ENCODE measurements at places on chromosomes 2 and 18.

DNA sequence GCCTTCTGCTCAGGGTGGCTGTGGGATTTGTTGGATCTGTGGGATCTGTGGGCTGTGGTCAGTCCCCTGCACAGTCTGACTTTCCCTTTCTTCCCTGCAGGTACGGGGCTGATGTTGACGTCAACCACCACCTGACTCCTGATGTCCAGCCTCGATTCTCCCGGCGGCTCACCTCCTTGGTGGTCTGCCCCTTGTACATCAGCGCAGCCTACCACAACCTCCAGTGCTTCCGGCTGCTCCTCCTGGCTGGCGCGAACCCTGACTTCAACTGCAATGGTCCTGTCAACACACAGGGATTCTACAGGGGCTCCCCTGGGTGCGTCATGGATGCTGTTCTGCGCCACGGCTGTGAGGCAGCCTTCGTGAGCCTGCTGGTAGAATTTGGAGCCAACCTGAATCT, 17.5 kb downstream of the ASB1 start:
- DNase-seq = no peak

DNA sequence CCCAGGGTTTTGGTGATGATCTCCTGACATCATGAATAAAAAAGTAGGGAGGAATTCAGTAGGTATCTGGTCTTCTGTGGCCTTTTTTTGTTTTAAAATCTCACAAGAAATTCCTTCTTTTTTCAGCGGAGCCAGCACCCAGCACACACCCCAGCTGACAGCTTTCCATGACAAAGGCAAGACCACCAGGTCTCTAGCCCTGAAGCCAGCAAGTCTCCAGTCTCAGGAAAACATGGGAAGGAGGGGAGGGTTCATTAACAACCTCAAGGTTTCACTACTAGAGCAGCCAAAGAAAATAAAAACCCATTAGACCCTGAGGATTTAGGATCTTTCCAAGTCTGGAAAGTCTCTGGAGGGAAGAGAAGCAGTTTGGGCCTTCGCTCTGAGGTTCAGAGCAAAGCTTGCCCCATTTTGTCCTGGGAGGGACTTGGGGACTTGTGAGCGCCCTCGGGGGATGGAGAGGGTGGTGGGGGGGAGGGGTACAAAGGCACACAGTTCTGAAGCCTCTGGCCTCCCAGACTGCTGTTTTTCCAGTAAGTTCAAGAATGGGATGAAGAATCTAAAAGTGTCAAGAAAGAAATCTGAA, 9.0 kb downstream of the FOXI3 start:
- no peak for DNase-seq

GRCh38 chr2:137705296-137705695, 259.0 kb upstream of the HNMT start:
- DNase-seq = no peak

GRCh38 chr2:102915128-102915527, 153.3 kb downstream of the TMEM182 start:
- DNase-seq = no peak

DNA sequence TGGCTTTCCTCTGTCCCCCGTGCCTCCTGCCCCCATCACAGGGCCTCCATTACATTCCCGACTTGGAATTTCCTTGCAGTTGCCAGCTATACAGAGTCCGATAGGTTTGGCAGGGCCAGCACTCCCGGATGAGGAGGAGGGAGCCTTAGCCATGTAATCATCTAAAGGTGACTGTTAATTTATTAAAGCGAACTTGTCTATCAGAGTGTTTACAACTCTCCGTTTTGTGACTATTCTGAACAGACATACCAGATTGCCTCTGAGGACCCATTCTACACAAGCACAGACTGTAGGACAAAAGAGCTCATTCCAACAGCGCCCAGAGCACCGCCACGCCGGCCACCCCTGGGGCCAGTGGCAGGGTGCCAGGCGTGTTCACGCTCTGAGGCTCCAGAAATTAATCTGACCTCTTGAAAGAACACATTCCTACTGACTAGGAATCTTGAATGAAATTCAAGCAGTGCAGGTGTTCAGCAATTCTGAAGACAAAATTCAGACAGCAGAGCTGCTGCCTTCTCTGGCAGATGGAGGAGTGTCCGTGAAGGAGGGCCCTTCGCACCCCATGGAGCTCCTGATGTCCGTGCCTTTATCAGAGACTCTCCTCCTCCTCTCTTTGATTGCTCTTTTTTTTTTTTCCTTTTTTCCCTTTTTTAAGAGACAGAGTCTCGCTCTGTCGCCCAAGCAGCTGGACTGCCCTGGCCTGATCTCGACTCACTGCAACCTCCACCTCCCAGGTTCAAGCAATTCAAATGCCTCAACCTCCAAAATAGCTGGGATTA, 58.1 kb upstream of the RALBP1 start:
- no peak for DNase-seq

GRCh38 chr2:236525411-236525997, 44.1 kb upstream of the ACKR3 start:
- no peak for DNase-seq

GRCh38 chr2:230512955-230513748, 97.2 kb downstream of the SP100 start:
- DNase-seq = no peak

DNA sequence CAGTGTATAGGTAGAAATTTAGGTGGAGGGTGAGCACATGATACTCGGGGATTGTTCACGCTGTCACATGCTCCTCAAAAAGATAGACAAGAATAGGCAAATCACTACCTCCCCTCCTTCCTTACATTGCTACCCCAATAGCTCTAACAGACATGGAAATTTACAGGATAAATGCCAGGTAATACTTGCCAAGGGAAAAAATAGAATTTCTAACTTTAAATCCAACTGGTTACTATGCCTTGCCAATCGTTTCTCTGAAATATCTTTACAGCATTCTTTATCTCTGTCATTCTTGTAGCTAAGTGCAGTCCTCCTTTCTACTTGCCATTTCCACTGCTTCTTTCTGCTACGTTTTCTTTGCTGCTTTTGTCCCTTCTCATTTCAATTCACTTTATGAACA, 339.8 kb upstream of the ZEB2 start:
- no peak for DNase-seq

DNA sequence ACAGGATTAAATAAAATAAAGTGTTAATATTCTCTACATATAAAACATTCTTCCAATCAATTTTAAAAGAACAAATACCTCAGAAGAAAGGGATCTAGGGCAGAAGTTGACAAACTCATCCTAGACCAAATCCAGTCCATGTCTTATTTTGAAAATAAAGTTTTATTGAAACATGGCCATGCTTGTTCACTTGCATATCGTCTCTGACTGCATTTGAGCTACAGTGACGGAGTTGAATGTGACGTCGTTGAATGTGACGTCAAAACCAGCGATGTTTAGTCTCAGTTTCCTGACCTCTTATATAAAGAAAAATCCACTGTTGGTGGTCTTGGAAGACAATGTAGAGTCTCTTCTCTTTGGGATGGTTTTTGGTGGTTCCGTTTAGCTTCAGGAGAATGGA, 33.6 kb downstream of the GREB1L start:
- no peak for DNase-seq

DNA sequence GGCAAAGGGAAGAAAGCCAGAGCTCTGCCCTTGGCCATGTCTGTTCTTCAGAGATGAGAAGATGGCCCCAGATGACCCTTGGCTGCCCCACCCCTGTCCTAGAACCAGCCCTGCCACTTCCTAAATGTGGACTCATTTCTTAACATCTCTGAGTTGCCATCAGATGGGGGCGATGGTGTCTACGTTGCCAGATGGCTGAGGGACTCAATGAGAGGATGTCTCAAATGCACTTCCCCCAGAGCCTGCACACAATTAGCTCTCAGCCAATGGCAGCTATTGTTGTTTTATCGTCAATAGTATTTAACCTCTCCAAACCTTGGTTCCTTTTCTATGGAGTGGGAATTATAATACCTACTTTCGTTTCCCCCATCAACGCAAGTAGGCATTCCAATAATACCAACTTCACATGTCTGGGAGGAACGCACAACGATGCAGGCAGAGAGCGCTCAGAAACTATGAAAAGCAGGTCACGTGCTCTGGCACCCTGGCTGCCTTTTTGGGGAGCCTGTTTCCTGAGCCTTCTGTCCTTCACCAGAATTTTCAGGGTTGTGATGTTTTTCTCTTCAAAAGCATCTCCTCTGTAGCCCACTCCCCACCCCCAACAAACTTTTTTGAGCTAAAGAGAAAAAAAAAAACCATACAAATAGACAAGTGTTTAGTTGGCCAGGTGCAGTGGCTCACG, 100.3 kb downstream of the MCFD2 start:
- no peak for DNase-seq

- no peak for DNase-seq
Observed at GRCh38 chr2:232894746-232895145, 24.7 kb downstream of the SNORC start.

DNA sequence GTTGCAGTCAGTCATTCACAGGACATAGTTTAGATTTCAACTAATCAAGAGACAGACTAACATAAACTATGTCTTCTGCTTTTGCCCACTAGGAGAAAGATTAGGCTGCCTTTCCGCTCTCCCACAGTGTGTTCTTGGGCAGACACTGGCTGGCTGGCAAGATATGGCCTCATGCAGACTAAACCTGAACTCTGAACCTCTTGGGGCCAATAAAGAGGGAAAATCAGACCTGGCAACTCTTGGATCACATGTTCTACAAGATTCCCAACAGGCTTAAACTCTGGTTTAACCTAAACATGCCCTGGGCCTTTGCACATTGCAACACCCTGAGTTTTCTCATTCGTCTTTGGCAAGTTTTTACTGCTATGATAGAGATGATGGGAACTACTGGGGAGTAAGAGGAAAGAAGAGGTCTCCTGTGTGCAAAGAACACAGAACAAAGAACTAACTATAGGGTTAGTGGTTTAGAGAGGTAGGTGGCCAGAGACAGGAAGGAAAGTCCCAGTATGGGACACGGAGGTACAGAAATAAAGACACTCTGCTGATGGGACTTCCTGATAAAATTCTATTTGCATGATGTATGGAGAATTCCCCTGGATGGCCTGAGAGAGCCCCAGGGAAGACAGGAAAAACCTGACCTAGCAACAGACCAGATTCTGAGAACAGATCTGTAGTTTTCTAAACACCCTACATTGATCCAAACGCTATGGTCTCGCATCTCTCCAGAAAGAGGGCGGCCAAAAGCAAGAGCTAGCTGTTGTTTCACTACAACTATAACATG, 2.0 kb upstream of the ATRAID start:
- no peak for DNase-seq

- DNase-seq = no peak
Observed at GRCh38 chr2:148952621-148953020, 77.6 kb downstream of the KIF5C start.

DNA sequence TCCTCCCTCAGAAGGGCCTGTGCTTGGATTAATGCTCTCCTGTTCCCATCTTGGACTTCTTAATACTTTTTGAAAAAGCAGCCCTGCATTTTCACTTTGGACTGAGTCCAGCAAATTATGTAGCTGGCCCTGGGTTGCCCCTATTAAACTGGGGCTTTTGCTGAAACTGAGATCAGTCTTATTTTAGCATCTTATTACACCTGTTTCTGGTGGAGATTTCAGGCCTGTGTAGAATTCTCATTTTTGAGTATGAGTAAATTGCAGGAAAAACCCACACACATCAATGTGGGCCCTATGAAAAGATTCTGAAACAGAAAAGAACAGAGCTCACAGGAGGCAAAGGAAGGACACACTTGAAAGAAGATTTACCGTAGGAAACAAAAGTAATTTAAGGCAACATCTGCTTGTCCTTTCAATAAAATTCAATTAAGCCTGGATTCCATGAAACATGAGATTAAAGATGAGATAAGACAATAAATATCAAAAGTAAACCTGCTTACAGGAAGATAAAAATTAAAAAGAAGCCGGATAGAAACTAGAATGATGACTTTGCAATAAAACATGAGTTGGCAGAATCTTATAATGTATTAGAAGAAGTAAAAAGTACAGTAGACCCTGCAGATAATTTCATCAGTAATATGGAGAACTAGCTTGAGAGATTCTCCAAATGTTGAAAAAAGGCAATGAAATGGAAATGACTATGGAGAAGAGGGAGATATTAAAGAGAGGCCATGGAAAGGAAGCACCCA, 90.7 kb upstream of the GCFC2 start:
- DNase-seq = no peak

DNA sequence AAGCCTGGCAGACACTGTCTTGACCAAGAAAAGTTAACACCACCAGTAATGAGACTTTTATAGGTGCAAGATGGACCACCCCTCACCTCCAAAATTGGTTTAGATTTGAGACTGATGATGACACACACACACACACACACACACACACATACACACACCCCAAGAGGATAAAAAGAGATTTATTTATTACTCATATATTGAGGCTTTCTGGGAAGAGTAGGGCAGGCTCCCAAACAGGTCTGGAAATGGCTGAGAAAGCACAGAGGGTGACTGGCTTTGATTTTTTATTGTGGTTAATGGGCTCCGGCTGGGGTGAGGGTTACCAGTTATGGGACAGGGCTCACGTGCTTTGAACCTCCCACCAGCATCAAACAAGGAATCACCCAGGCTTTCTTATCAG, 54.2 kb upstream of the ADAM23 start:
- DNase-seq = no peak

DNA sequence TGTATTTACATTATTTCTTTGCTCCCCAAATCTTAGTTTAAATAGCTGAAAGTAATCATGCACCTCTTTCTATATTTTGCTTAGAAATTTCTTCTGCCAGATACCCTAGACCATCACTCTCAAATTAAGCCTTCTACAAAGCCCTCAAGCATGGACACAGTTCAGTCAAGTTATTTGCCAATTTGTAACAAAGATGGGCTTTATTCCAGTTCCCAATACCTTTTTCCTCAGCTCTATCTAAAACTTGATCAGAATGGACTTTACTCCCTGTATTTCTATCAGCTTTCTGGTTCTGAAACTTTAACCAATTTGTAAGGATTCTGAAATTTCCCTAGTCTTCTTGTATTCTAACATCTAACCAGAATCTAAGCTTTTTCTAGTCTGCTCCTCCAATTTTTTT, 56.6 kb downstream of the SYT4 start:
- no peak for DNase-seq

- no peak for DNase-seq
Observed at GRCh38 chr2:221285148-221285547, 287.0 kb downstream of the EPHA4 start.

- no peak for DNase-seq
Observed at GRCh38 chr2:184767059-184767458, 168.7 kb downstream of the ZNF804A start.

DNA sequence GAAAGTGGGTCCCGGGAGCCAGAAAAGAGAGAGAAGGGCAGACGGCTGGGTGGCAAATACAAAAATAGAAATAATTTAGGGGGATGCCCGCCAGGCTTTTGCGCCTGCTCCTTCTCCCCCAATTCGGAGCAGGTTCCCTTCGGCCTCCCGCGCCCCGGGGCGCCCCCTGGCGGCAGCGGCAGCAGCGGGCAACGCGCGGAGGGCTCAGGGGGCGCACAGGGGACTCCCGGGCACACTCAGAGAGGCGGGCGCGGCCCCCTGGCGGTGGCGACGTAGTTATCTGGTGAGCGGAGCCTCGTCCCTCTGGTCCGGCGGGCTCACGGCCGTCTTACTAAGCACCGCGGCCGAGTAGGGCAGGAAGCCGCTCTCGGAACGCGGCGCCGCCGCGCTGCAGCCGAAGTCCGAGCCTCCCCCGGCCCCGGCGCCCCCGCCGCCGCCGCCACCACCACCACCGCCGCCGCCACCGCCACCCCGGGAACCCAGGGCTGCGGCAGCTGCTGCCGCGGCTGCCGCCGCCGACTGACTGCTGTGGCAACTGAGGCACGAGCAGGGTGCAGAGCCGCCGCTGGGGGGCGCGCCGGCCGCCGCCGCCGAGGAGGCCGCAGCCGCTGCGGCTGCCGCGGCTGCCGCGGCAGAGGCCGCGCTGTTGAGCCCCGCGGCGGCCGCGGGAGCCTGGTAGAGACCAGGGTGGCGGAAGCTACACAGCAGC, 3.8 kb downstream of the EVX2 start:
- no peak for DNase-seq

GRCh38 chr2:59236723-59237122, 995.6 kb upstream of the FANCL start:
- no peak for DNase-seq

GRCh38 chr2:218876562-218877219, 4.0 kb upstream of the WNT10A start:
- DNase-seq = no peak

All from cortex of kidney (tissue), 1 donor.